ENCODE measurements at places on chromosomes 1 and 21.

DNA sequence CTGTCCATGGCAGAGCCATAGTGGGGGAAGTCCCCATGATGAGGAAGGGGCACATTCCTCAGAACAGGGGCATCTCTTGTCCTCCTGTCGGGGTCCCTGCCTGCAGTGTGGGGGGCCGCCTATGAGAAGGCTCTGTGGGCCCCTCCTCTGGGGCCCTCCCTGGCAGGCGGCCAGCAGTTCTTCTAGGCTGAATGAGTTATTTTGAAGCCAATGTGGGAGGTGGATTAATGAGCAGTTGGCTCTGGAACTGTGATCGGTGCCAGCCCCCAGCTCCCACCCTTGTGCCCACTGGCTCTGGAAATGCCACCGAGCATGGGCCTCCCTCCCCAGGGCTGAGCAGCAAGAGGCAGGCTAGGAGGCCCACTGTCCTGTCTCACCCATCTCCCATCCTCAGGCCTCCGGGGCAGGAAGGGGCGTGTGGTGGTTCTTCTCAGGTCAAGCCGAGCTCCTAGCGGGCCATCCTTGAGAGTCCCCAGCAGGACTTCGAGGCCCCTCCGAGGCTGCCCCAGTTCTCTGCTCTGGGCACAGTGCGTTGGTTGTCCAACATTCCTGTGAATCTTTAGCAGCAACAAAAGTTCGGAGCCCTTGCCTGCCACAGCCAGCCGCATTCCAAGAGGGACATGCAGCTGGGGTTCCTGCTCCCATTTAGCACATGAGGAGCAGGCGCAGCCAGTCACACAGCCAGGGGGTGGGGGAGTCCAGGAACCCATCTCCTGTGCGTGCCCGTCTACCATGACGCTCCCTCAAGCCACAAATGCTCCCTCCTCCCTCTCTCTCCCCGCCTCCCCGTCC is 57.2 kb downstream of the EDN2 start:
- DNase-seq, result no peak

DNA sequence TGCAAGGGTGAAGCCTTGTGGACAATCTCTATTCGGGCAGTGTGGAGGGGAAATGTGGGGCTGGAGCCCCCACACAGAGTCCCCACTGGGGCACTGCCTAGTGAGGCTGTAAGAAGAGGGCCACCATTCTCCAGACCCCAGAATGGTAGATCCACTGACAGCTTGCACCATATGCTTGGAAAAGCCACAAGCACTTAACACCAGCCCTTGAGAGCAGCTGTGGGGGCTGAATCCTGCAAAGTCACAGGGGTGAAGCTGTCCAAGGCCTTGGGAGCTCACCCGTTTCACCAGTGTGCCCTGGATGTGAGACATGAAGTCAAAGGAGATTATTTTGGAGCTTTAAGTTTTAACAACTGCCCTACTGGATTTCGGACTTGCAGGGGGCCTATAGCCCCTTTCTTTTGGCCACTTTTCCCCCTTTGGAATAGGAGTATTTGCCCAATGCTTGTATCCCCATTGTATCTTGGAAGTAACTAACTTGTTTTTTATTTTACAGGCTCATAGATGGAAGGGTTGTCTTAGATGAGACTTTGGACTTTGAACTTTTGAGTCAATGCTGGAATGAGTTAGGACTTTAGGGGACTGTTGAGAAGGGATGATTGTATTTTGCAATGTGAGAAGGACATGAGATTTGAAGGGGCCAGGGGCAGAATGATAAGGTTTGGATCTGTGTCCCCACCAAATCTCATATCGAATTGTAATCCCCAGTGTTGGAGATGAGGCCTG is 16.3 kb upstream of the COL6A1 start:
- no peak for DNase-seq

- no peak for DNase-seq
Measured at GRCh38 chr1:75265792-75266191, 131.6 kb downstream of the LHX8 start.

DNA sequence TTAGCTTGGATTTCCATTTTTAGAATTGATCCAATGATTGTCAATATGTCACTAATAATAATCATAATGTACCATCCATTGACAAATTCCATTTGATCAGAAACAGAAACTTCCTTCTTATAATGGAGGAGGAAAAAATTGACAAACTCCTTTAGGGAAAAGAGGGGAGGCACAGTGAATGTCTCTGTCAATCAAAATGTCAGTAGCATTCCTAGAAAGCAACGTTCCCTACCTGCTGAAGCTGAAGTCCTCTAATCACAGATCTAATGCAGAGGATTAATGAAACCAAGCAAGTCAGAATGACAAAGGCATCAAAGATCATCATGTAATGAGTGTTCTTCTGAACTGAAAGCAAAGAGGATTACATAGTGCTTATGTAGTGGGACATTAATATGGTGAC is 22.4 kb downstream of the MCOLN3 start:
- no peak for DNase-seq

- no peak for DNase-seq
Measured at GRCh38 chr1:54153535-54154439, 987 bp upstream of the CDCP2 start.

- DNase-seq, result no peak
Measured at GRCh38 chr1:242228991-242229390, 230.1 kb upstream of the MAP1LC3C start.

DNA sequence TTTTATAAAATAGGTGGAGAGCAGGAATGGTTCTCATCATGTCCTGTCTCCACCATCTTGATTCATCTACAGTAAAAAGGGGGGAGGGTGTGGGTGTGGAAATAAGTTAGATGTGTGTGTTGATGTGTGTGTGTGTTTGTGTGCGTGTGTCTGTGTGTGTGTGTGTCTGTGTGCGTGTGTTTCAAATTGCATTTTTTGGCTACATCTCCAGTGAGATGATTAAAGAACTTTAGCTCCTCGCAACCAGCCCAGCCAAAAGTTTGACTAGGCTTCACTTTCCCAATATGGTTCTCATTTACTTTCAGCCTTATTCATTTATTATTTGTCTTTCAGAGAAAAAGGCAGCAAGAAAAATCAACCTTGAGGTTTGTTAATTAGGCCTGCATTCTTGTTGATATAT is 14.7 kb upstream of the HAO2 start:
- no peak for DNase-seq

- DNase-seq, result no peak
Measured at GRCh38 chr1:220370041-220370700, 97.9 kb upstream of the RAB3GAP2 start.

DNA sequence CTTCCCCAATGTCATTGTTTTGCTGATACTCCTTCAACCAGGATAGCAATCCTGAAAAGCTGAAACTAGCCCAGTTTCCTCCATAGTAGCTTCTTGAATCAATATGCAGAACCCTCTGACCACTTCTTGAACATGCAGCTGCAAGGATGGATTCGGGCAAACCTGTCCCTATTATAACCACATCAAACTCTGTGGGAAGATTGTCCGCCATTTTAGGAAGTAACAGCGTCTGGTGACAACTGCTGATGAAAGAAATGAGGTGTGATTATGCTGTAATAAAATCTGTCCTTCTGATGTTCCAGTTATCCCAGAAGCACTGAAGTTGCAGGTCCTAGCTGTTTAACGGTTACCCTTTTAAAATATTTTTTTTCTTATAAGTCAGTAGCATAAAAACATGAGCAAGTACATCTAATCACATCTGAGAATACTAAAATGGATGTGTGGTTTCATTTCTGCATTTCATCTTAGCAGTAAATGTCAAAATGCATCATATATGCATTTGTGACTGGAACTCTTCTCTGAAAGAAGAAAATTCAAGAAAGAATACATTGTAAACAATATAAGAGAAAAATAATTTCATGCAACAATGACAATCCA is 4.5 kb downstream of the CHML start:
- no peak for DNase-seq

GRCh38 chr1:239276051-239276450 is 110.3 kb upstream of the CHRM3 start:
- DNase-seq, result no peak

DNA sequence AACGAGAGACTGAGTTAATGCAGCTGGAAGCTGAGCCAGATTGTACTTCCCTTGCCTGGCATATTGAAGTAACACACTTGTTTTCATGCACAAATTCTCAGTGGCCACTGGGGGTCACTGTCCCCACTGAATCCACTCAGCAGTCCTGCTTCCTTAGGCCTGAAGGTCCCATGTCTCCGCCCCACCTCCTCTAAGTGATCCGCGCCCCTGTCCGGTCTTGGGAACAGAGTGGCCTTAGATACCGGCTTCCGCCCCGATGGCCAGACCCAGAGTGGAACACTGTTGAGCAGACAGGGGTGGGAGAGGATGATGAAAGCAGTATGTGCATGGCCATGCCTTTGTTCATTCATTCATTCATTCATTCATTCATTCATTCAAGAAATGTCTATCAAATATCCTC is 34.8 kb downstream of the CHAF1B start:
- DNase-seq, result peak; percentile 76

DNA sequence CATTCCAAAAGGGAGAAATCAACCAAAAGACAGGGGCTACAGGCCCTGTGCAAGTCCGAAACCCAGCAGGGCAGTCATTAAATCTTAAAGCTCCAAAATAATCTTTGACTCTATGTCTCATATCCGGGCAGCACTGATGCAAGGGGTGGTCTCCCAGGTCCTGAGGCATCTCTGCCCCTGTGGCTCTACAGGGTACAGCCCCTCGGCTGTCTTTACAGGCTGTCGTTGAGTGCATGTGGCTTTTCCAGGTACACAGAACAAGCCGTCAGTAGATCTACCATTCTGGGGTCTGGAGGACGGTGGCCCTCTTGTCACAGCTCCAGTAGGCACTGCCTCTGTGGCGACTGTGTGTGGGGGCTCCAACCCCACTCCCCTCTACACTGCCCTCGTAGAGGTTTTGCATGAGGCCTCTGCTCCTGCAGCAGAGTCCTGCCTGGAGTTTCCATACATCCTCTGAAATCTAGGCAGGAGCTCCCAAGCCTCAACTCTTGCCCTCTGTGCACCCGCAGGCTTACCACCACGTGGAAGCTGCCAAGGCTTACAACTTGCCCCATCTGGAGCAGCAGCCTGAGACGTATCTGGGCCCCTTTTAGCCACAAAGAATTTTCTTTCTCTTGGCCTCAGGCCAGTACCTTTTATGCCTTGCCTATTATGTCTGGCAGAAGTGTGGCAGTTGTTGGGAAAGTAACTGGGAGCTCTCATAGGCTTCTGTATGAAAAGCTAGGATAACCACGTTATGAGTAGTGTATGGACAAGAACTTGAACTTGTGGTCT is 52.5 kb downstream of the POU2F1 start:
- DNase-seq, result no peak

DNA sequence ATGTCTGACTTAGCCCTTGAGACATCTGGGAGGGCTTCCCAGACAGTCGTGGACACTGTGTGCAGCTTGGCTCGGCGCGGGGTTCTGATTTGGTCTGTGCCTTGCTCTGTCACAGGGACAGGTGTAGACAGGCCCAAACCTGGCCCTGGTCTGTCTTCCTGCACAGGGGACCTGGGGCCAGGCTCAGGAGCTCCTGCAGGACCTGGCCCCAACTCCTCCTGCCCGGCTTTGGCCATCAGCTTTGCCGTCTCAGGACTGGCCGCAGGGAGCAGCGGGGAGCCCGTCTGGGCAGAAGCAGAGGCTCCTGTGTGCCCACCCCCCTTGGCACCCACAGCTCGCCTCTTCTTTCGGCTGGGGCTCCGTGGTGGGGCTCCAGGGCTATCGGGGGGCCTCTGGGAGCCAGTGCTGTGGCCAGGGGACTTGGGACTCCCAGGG is 1.7 kb downstream of the PERM1 start:
- DNase-seq, result no peak

- DNase-seq, result no peak
Measured at GRCh38 chr1:40954626-40955025, 24.9 kb upstream of the CTPS1 start.

- DNase-seq, result no peak
Measured at GRCh38 chr21:31128234-31128633, 90.0 kb upstream of the KRTAP19-8 start.

DNA sequence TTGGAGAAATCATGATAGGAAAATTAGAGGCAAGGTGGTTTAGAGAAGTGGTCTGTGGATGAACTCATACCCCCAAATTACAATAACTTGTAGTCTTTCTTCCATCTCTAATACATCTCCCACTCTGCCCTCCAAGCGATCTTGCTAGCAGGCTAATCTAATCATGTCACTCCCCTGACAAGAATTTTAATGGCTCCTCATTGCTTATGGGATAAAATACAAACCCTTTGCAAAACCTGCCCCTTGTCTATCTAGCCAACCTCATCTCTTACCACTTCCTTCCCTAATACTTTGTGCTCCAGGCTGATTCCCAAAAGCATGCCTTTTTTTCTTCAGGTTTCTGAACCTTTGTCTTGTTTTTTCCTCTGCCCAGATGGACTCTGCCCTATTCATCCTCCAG is 71.3 kb upstream of the LRRN2 start:
- DNase-seq, result no peak

DNA sequence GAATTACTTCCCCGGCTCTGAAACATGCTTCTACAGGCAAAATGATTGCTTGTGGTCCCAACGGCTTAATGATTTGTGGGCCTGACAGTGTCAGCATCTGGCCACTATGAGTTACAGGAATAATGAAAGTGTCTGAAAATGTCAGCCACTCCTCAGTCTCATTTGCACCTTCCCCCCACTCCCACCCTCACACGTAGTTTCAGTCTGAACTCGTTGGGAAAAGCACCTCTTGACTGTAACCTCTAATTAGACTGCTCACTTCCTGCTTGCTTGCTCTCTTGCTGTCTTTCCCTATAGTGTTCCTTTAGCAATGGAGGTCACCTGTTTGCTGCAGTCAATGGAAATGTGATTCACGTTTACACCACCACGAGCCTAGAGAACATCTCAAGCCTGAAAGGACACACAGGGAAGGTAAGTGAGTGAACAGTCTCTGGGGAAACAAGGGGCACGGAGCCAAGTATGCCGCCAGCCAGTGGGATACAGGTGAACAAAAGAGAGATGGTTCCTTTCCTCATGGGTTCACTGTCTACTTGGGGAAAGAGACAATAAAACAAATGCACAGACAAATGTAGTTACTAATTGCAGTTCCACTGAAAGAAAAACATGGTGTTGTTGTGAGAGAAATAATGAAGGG is 27.1 kb downstream of the CFAP57 start:
- peak; percentile 50 for DNase-seq

- no peak for DNase-seq
Measured at GRCh38 chr1:110132682-110133081, 17.6 kb upstream of the SLC6A17 start.

DNA sequence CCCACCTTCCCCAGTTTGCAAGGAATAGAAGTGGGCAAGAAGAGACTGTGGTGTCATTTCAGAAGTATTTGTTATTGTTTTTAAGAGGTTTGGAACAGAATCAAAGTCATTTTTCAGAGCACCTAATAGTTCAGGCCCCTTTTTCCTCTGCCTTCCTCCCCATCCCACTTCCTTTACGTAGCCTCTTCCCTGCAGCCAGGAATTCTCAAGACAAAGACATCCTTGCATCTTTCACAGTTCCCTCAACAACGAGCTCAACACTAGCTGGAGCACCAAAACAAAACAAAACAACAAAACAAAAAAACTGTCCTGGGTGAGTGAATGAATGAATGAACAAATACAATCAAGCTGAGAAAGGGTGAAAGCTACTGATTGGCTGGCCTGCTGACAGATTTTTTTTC is 7.0 kb downstream of the PALMD start:
- DNase-seq, result no peak

GRCh38 chr1:93042187-93043056 is 36.7 kb upstream of the MTF2 start:
- peak; percentile 50 for DNase-seq

GRCh38 chr1:81498471-81499462 is 302.0 kb upstream of the ADGRL2 start:
- DNase-seq, result no peak

- DNase-seq, result peak; percentile 57
Measured at GRCh38 chr1:234881893-234882771, 246.5 kb downstream of the TOMM20 start.

- DNase-seq, result no peak
Measured at GRCh38 chr1:209395169-209395568, 188.3 kb upstream of the CAMK1G start.

GRCh38 chr1:22691031-22691753 is 19.4 kb upstream of the EPHB2 start:
- DNase-seq, result no peak
